ENCODE measurements at places on chromosomes 16 and 17.

DNA sequence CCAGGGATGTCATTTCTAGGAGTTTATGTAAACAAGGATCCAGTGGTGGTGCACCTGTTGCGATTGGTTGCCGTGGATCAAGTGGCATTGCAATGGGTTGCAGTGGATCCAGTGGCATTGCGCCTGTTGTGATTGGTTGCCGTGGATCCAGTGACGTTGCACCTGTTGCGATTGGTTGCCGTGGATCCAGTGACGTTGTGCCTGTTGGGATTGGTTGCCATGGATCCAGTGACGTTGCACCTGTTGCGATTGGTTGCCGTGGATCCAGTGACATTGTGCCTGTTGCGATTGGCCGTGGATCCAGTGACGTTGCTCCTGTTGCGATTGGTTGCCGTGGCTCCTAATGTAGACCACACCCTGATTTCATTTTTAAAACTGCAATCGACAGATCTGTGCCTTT, 56.2 kb upstream of the CRISPLD2 start:
- DNase-seq: no peak

DNA sequence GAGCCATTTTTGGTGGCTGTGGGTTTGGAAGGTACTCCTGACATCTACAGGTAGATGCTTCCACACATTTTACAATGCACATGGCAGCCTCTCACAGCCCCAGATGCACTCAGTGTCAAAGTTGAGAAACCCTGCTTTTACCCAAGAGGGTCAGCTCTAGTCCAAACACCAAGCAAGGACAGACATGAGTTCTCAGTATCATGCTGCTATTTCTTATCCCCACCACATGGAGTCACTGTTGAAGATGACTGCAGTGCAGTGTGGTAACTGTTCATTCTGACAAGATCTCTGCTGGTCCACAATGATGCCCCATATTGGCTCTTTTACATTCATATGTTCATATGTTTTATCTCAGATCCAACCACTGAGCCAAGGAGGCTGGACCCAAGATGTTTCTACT, 50.5 kb upstream of the SALL1 start:
- no peak for DNase-seq

GRCh38 chr16:55779402-55780094, 53.3 kb downstream of the CES1 start:
- no peak for DNase-seq

GRCh38 chr16:68737730-68738629, 888 bp downstream of the CDH1 start:
- no peak for DNase-seq

DNA sequence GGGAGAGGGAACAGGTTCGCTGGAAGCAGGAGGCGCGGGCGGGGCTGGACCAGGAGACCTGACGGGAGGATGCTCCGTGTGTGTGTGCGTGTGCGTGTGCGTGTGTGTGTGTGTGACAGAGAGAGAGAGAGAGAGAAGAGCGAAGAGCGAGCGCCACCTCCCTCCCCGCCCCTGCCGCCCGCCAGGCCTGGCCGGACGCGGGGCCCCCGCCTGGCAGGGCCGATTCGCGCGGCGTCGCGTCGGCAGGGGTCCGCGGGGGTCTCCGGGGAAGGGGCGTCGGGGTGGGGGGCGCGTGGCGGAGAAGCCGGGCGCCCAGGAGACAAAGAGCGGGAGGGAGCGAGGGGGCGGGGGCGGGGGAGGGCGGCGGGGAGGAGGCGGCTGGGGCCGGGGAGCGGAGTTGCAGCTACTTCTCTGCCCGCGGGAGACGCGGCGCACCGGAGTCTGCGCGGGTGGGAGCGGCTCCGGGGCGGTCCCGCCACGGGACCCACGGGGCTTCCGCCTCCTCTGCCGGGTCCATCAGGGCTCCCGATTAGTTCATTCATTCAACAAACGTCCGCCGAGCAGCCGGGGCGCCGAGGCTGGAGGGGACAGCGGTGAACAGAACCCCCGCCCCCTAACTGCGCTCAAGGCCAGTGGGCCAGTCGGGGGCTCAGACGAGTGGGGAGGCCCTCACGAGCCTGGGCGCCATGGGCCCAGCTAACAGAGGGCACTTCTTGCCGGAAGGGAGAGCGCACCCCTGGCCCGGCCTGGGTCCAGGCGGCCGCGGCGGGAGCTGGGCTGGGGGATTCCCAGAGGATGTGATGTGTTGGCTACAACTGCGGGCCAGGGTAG, at the start of gene SAMD14:
Gene SAMD14, minus strand, starts transcription at position 433 of the 831 bp plus-strand sequence. CDS start 5,201 bp downstream, outside the sequence.
- DNase-seq: no peak

- DNase-seq: no peak
These were observed 456.2 kb upstream of the DYNLRB2 start for GRCh38 chr16:80084614-80085013.

DNA sequence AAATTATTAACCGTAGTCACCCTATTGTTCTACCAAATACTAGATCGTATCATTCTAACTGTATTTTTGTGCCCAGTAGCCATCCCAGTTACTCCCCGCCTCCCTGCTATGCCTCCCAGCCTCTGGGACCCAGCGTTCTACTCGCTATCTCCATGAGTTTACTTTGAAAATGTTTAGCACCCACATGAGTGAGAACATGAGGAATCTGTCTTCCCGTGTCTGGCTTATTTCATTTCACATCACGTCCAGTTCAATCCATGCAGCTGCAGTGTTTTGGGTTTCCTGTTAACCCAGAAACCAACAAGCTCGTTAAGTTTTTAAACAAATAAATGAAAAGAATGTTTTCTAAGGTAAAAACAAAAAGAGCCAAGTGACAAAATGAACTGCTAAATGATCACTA, 82.1 kb downstream of the VPS53 start:
- no peak for DNase-seq

DNA sequence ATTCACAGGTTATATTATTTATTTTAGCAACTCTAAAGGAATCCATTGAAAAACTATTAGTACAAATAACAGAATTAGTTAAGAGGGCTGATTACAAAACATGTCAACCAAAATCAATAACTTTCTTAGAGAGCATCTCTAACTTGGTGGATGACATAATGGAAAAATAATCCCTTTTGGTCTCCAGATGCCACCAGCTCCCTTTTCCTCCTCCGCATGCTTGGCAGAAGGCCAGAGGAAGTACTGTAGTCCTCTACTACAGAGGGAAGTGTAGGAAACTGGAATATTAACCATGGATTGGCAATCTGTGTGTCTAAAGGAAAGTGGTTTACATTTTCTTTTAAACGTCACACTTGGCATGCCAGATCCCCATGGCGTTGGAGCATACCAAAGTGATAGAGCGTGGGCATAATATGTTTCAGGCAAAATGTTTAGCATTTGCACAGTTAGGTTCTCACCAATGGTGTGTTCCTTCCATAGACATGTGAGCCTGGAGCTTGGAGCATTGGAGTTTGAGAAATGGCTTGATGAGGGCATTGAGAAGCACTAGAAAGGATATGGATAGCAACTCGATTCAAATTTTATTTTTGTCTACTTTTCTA, 106.3 kb downstream of the PRKCB start:
- no peak for DNase-seq

DNA sequence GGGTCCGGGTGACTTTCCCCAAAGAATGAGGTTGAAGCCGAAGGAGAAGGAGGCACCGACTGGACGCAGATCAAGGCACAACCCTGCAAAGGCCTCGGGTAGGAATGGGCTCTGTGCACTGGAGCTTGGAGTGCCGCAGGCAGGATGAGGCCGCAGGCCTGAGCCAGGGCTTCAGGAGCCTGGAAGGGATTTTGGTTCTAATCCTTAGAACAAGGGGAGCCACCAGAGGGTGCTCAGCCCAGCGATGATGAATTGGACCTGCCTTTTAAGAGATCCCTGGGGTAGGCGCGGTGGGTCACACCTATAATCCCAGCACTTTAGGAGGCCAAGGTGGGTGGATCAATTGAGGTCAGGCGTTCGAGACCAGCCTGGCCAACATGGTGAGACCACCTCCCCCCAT, 8.1 kb downstream of the CIBAR2 start:
- no peak for DNase-seq

GRCh38 chr16:85310868-85311585, 198.8 kb upstream of the CIBAR2 start:
- no peak for DNase-seq

DNA sequence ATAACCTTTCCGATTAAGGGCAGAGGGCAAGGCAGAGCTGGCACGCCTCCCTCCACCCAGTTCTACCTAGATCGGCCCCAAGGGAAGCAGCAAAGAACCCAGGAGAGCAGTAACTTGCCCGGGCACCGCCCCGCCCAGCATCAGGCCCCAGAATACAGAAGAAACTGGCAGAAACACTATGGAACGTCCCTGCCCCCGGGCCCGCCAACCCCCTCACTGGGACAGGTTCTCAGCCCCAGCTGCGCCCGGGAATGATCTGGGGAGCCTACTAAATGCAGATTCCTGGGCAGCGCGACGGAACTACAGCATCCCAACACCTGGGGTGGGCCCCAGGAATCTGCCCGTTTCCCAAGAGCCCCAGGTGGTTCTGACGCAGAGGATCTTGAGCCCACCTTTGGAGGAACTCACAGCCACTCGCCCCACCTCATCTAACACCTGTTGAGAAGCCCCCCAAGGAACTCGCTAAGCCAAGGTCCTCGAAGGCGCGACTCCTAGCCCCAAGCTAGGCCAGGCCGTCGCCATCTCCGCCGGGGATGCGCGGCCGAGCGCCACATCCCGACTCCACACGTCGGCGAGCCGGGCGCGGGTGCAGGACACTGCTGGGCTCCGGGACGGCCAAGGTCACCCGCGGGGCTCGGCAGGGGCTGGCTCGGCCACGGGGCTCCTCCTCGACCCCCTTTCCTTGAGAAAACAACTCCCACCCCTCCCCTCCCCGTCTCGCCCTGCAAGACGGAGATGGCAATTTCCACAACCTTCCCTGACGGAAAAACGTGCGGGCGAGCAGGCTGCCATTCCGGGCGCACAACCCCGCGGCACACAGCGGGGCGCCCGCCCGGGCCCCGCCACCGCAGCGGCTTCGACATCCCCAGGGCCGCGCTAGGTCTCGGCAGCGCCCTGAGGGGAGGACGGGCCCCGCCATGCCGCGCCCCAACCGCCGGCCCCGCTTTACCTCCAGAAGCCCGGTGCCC, 913 bp downstream of the CDIP1 start:
- DNase-seq: peak; percentile 21

- no peak for DNase-seq
These were observed 19.1 kb downstream of the ITPRIPL2 start for GRCh38 chr16:19132898-19133297.

GRCh38 chr17:20987511-20987910, 55.3 kb downstream of the USP22 start:
- DNase-seq: no peak

DNA sequence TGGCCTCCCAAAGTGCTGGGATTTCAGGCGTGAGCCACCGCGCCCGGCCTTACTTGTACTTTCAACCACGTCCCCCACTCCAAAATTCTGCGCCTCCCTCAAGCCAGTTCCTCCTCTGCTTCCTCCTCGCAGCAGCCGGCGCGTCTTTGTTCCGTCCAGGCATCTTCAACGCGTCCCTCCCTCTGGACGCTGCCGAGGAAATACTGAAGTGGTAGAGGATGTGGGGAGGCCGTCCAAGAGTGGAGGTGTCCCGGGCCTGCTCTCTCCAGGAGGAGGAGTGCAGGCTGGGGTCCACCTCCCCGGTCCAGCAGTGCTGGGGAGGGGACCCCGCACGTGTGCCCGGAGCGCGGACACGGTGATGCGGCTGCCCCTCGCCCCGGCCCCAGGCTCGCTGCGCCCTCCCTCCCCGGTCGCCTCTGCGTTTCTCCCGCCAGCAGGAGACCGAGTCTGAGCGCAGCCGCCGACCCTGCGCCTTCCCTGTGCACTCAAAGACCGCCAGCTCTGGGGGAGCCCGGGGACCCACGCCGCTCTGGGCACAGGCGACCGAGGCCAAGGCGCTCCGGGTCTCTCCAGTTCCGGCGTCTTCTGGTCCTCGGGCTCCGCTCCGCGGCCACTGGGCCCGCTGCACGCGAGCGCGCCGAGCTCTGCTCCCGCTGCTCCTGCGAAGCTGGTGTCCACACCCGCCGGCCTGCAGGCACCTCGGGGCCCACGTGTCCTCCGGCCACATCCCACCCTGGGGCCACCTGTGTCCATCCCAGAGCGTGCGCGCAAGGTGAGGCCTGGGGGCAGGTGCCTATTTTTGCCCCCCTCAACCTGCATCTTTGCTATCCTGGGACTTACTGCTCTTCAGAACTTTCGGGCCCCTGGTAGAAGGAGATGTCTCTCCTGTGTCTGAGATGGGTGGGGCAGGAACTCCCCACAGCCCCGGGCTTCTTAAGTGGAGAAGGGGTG, 31.7 kb downstream of the OSBPL7 start:
- peak; percentile 36 for DNase-seq
